ENCODE measurements at places on chromosomes 2 and 18.

- no peak for DNase-seq
Observed at GRCh38 chr2:62229082-62229605, 33.2 kb downstream of the B3GNT2 start.

DNA sequence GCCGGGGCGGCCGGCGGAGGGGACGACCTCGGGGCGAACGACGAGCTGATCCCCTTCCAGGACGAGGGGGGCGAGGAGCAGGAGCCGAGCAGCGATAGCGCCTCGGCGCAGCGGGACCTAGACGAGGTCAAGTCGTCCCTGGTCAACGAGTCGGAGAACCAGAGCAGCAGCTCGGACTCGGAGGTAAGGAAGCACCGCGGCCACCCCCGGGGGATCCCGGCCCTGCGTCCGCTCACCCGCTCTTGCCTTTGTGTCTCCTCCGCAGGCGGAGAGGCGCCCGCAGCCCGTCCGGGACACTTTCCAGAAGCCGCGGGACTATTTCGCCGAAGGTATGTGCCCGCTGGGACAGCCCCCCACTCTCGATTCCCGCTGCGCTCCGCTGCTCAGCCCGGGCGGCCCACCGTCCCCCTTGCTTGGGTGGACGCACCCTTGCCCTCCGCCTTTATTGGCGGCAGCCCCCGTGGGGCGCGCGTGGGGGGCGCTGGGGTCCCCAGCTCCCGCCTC is 611 bp downstream of the TCF7L1 start:
- no peak for DNase-seq

- no peak for DNase-seq
Observed at GRCh38 chr2:74746480-74746879, 87.4 kb upstream of the HK2 start.

GRCh38 chr2:110104025-110104771 is 11.4 kb downstream of the MALL start:
- no peak for DNase-seq

DNA sequence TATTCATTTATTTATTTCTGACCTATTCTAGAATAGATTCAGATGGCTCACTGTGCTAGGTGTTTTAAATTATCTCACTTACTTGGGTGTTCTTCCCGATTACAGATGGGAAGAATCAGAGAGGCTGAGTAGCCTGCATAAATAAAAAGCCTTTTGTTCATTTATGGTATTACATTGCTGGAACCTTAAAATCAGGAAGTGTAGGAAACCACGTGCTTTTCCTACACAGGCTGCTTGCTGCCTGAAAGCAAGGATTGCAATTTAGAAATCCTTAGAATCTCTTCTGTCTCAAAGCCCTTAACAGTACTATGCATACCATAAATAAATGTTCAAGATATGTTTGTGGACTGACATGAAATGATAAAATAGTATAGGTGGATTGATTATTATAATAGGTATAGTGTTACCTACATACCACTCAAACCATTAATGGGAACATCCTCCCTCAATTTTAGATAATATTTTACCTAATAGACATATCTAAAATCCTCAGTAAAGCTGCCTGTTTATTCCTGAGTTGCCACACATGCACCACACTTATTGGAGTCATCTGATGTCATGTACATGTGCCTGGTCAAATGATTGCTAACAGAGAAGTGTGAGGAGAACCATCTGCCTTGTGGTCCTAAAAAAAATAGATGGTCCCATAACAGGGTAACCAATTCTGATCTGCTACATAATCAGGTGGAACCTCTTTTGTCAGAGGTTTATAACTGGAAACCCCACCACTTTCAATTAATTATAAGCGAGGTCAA is 73.5 kb upstream of the C2orf15 start:
- DNase-seq = no peak

DNA sequence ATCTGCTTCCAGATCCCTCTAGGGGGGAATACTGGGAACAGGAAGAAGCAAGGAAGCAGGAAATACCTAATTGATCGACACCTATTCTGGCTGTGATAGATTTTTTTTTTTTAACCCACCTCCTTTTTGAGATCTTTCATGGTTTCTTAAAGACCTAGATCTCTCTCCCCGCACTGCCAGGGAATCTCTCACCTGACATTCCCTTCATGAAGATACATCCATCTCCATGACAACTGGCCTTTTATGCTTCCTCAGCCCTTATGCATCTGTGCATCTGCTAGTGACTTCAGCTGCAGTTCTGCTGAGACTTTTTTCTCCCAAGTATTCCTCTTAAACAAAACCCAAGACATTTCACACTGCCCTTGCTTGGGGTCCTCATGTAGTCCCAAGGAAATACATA is 21.1 kb upstream of the CPO start:
- DNase-seq = no peak

DNA sequence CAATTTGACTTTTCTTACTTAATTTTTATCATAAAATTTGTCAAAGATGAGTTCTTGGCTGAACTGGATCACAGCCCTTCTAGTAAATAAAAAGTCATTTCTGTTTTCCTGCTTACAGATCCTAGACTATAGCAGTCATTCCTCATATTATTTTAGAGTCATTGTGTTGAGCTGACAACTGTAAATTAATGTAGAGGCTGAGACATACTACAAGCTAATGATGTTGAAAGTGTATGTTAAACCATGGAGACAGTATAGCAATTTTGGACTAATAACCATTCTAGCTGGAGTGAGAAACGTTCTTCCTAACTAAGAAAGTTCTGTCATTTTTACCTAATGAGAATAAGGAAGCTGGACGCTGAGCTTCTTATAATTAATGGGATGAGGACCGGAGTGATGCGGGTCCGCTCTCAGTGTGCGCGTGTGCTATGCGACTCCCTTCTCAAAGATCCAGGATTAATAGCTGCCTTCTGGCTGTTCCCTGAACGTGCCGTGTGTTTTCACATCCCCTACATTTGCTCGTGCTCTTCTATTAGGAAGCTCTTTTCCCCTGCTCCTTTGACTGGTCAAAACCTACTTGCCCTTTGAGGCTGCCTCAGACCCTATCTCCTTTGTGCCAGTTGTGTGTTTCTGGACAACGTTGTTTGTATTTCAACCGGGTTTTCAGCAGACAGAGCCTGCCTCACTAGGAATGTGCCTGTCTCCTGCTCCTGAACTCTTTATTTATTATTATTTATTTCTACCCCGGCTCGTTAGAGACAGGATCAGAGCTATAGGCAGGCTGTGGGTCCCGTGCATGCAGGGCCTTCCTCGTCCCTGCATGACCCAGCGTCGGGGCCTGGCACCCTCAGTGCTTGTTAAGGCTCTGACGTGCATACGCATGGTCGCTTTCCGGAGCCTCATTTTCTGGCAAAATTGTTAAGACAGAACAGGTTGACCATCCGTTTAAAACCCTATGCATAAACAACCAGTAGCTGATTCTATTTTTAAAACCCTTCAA is 182.6 kb downstream of the DCDC2C start:
- DNase-seq = no peak

DNA sequence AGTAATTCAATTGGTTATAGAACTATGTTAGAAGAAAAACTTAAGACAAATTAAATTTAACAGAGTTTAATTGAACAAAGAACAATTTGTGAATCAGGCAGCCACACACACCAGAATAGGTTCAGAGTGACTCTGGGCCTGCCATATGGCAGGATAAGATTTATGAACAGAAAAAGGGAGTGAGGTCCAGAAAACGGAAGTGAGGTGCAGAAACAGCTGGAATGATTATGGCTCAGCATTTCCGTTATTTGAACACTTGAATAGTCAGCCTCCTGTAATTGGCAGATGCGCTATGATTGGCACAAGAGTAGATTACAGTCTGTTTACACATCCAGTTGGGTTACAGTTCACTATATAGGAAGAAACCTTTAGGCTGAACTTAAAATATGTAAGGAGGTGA is 99.0 kb downstream of the MBD2 start:
- no peak for DNase-seq

Measured in cardiac septum (tissue), 1 donor.